ENCODE measurements at places on chromosomes 1 and 21. TPM values are rescaled to one million over a fixed set of nuclear protein-coding genes. Genes with fewer than 3 reads are reported as not detected.
A peak's percentile ranks its signal among the peaks of the same experiment; 100 is the strongest.

The CDC73 gene
- 45.2 TPM for total RNA-seq

The FTCD gene
- 1.5 TPM for total RNA-seq

The KCNK1 gene
- total RNA-seq: 5.6 TPM

The DCST1 gene
- total RNA-seq: not detected

The PPIAL4G gene
- 0.08 TPM for total RNA-seq

DNA sequence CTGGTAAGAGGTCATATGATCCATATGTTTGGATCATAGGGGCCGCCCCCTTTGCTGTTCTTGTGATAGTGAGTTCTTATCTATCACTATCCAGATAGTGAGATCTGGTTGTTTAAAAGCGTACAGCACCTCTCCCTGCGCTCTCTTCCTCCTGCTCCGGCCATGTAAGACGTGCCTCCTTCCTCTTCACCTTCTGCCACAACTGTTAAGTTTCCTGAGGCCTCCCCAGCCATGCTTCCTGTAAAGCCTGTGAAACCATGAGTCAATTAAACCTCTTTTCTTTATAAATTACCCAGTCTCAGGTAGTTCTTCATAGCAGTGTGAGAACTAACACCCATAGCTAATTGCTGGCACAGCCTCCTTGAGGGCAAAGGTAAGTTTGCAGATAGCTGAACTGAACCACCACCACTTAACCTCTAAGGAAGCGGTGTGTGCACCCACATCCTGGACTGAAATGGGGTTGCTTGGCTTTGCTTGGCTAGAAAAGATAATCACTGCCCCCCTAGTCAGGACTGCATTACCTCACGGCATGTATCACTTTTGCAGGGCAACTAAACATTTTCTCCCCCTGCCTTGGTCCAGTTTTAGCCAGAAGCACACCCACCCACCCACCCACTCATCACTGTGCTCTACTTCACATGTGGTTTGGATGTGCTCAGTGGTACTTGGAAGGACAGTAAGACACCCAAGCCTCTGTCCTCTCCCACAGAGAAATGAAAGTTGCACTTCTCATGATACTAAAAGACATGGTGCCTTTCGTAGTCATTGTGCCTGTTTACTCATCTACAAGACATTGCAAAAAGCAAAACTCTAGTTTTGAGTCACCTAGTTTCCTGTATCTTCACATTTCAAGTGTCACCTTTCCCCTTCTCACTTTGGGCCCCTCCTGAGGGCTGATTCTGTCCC is 23.1 kb upstream of the PTAFR start:
- DNase-seq: no peak
- peak overlapping the region; percentile 22 for H3K4me3 ChIP-seq
- peaks cover 20% of the 10 kb centered on the region for H3K4me1 ChIP-seq
- peaks cover 2% of the 10 kb centered on the region for H3K27me3 ChIP-seq
- H3K27ac ChIP-seq: peak overlapping the region; percentile 61

GRCh38 chr1:206693029-206693428 is 8.3 kb downstream of the MAPKAPK2 start:
- DNase-seq: no peak
- H3K4me3 ChIP-seq: no peak overlapping the region
- peaks cover 56% of the 10 kb centered on the region for H3K4me1 ChIP-seq

- no peak overlapping the region for H3K27ac ChIP-seq
- no peaks in the 10 kb centered on the region for H3K4me1 ChIP-seq
- no peak for DNase-seq
Measured at GRCh38 chr1:30460661-30461060, 262.7 kb downstream of the MATN1 start.

GRCh38 chr1:8987881-8988617 is 38.2 kb downstream of the SLC2A7 start:
- H3K27me3 ChIP-seq: peaks cover 7% of the 10 kb centered on the region
- no peaks in the 10 kb centered on the region for H3K36me3 ChIP-seq
- peaks cover 3% of the 10 kb centered on the region for H3K4me1 ChIP-seq
- H3K27ac ChIP-seq: no peak overlapping the region
- peak; percentile 77 for DNase-seq

The CRP gene
- total RNA-seq: not detected

DNA sequence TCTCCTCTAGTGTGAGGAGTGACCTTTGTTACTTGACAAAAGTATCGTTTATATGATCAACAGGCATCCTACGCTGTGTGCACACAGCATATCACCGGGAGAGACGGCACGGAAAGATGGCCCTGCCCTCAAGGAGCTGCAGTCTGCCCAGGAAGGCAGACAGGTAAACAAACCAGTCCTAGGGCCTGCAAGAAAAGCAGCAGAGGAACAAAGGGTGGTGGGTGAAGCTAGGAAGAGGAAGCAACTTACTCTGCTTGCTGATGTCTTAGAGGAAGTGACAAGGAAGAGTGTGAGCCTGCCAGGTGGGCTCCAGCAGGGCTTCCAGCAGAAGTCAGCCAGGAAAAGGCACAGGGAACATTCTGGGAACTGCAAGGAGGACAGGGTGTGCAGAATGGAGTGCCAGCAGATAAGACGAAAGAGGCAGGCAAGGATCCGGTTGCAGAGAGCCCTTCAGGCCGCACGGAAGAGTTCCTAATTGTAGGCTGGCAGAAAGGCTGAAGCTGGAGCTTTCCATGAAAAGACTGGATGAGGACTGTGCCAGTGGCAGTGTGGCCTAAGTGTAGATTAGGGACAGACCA is 106.7 kb downstream of the SLC45A1 start:
- peaks cover 8% of the 10 kb centered on the region for H3K36me3 ChIP-seq
- H3K27ac ChIP-seq: peak overlapping the region; percentile 90
- peaks cover 15% of the 10 kb centered on the region for H3K27me3 ChIP-seq
- peaks cover 28% of the 10 kb centered on the region for H3K4me1 ChIP-seq

The SCMH1 gene
- total RNA-seq: 51.3 TPM

DNA sequence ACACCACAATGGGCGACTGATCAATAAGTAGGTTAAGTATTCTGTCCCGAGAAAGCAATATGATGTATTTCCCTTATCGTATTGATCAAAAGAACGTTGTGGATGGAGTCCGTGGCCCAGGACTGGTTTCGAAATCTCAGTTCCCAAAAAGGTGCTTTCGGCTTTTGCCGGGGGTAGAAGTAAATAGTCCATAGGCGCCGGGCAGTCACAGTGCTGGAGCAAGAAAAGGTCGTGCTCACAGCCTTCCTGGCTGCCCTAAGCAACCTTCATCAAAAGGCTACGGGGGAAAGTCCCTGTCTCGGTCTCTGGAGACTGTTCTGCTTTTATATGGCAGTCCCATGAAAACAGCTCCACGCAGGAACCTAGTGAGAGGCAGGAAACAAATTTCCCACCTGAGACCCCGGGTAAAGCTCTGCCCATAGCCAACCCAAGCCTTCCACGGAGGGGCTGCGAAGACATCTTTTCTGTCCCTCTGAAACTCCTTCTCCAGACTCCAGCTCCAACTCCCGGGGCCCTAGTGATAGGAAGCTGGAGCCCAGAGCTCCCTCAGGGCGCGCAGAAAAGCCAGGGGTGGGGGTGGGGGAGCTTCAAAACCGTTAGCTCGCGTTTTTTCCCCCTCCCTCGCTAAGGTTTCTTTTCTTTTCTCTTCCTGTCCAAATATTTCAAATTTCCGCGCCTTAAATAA is 7.0 kb downstream of the CDKN2C start:
- H3K27me3 ChIP-seq: peaks cover 26% of the 10 kb centered on the region
- no peak overlapping the region for H3K27ac ChIP-seq
- H3K36me3 ChIP-seq: no peaks in the 10 kb centered on the region
- peaks cover 12% of the 10 kb centered on the region for H3K4me1 ChIP-seq
- DNase-seq: peak; percentile 11

DNA sequence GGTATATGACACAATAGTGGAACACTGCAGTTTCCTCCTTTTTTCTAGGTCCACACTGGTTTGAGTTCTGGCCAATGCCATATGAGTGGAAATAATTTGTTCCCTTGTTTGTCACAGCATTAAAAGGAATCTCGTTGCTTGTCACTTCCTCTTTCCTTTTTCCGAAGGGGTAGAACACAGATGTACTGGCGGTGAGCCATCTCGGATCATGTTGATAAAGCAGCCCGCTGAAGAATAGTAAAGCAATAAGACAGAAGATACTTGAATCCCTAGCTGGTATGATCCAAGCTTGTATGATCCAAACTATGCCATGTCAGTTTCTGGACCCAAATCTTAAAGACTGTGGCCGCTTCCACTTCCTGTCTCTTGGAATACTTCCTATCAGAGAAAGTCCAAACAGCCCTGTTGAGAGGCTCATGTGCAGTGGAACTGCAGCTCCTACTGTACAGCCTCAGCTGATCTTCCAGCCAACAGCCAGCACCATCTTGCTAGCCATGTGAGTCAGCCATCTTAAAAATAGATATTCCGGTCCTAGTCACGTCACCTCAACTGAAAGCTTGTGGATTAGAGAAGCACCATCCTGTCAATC is 40.3 kb downstream of the CFHR5 start:
- no peak overlapping the region for H3K27ac ChIP-seq
- H3K27me3 ChIP-seq: no peaks in the 10 kb centered on the region
- no peak overlapping the region for H3K4me3 ChIP-seq
- peaks cover 3% of the 10 kb centered on the region for H3K4me1 ChIP-seq

- H3K36me3 ChIP-seq: no peaks in the 10 kb centered on the region
- no peaks in the 10 kb centered on the region for H3K27me3 ChIP-seq
- no peak overlapping the region for H3K4me3 ChIP-seq
- H3K4me1 ChIP-seq: peaks cover 17% of the 10 kb centered on the region
- no peak overlapping the region for H3K27ac ChIP-seq
Measured at GRCh38 chr1:64059556-64059955, 143.9 kb upstream of the UBE2U start.

GRCh38 chr1:37752583-37753471 is 12.1 kb downstream of the EPHA10 start:
- DNase-seq: peak; percentile 49
- peaks cover 3% of the 10 kb centered on the region for H3K36me3 ChIP-seq
- peak overlapping the region; percentile 47 for H3K4me3 ChIP-seq

The PTPN22 gene
- 0.87 TPM for total RNA-seq

- H3K27ac ChIP-seq: peak overlapping the region; percentile 95
- H3K36me3 ChIP-seq: no peaks in the 10 kb centered on the region
- DNase-seq: no peak
- H3K4me1 ChIP-seq: peaks cover 45% of the 10 kb centered on the region
- peaks cover 5% of the 10 kb centered on the region for H3K27me3 ChIP-seq
Measured at GRCh38 chr1:171486048-171486519, 754 bp downstream of the PRRC2C start.

Data from endothelial cell (in vitro differentiated cells).